Right lobe of liver (tissue), 6 donors: ENCODE measurements at places on chromosomes 4 and X. TPM values are rescaled to one million over a fixed set of nuclear protein-coding genes. Genes with fewer than 3 reads are reported as not detected.

Gene ASB5
- total RNA-seq: not detected

Gene BGN
- total RNA-seq: 122 TPM

Gene MTTP
- total RNA-seq: 91.6 TPM

Gene TBX22
- total RNA-seq: not detected

Gene CCDC120
- 4.2 TPM for total RNA-seq

Gene PAGE2
- not detected for total RNA-seq

Gene CSAG2
- not detected for total RNA-seq

Gene CENPE
- total RNA-seq: not detected
